NCI-H187 (cell line): ENCODE measurements at places on chromosomes 3 and 15.
A peak's percentile ranks its signal among the peaks of the same experiment; 100 is the strongest.

DNA sequence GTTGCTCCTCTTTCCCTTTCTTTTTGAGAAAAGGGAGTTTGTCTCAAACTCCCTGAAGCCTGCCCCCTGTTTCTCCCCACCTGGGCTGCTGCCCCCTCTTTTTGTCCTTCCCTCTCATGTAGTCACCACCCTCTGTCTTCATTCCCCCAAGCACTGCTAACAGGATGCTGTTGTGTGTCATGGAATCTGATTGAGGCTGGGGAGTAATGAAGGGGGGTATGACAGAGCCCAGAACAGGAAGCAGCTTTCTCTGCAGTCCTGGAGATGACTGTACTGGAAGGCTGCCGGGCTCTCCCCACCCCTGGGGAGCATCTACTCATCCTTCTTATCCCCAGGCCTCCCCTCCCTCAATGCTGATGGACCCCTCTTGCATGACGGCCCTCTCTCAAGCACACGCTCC lies 181.6 kb downstream of the ABHD5 start:
- no peak for DNase-seq

GRCh38 chr15:60721257-60721626 lies 242.3 kb upstream of the ICE2 start:
- DNase-seq: no peak

DNA sequence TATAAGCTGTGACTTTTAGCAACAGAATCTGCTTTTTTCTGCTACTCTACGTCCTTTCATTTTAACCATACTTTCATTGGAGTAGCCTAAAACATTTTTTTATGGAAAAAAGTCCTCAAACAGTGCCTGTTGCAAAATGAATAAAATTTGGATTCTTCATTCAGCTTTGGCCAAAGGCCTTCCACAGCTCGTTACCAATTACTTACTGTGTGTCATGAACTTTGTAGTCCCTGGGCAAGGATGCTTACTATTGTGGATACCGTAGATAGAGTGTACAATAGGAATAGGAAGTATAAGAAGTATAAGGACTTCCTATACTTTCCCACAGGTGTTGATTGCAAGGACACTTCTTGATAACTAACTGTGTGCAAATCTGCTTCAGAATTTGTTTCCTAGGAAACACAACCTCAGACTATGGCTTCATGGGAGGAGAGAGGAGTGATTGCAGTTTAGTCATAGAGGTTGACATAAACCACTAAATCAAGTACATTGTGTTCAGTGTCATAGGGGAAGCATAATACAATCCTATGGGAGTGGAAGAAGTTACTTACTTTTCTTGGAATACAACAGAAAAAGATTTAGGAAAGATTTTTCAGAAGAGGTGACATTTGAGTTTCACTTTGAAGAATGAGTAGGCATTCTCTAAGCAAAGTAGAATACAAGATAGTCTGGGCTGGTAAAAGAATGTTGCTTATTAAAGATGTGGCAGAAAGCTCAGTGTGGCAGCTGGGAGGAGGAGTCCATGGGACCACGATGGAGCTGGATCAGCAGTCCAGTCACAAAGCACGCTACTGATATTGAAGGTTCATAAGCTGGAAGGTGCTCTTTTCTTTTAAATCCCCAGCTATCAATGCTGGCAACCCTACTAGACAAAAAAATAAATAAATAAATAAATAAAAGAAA lies 309.7 kb upstream of the TPRG1 start:
- DNase-seq: no peak

DNA sequence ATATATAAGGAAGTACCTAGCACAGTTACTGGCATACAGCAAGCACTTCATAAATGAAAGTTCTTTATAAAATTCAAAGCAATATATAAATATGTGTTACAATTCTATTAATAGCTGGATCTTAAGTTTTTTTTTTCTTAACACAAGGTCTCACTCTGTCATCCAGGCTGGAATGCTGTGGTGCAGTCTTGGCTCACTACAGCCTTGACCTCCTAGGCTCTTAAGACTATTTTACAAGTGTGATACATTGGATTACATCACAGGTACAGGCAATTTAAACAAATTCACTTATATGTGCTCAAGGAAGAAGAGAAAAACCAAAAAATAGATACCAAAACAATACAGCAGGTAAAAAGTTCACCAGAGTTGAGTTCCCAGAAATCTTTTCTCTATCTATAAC lies 60.6 kb downstream of the ZNF280D start:
- no peak for DNase-seq

DNA sequence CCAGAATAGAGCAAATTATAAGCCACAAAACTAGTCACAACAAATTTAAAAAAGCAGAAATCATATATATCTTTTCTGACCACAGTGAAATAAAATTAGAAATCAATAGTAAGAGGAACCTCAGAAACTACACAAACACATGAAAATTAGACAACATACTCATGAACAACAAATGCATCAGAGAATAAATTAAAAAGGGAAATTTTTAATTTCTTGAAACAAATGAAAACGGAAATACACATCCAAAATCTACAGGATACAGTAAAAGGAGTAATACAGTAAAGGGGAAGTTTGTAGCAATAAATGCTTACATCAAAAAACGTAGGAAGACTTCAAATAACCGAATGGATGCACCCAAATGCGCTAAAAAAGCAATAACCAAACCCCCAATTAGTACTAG lies 19.2 kb downstream of the NME9 start:
- no peak for DNase-seq

DNA sequence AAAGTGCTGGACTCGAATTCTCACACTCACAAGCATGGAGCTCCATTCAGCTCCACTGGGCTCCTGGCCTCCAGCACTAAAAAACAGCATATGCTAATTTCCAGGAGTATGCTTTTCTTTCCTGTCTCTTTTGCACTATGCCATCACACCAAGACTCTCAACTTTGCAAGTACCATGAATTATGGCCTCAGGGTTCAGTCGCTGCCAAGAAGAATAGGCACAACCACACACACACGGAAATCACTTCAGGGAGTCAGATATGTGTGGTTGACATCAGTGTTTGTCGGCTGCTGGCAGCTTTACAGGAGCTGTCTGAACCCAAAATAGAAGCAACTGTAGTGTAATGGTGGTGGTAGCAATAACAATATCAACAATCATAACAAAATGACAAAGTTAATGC lies 305.0 kb upstream of the SLCO3A1 start:
- peak; percentile 47 for DNase-seq

GRCh38 chr3:187491371-187491770 lies 123.2 kb downstream of the RTP4 start:
- no peak for DNase-seq

- peak; percentile 31 for DNase-seq
Measured at GRCh38 chr15:101615986-101616848, 36.0 kb downstream of the TM2D3 start.

DNA sequence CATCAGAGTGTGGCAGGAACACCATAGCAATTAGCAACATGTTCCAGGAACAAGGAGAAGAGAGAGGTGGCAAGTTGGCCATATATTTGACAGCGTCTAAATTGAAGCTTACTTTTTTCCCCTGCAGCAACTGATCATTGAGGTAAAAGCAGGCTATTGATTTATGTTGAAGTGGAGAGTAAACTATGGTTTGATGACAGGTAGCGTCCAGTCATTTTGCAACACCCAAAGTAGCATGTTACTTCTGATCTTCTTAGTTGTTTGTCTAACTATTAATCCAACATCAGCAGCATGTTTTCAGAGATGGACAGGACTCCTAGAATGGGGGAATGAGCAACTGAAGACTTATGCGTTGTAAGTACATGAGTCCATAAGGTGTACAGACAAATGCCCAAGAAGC lies 225.8 kb downstream of the ZPLD1 start:
- no peak for DNase-seq

- DNase-seq: no peak
Measured at GRCh38 chr3:197912741-197913476, 37.1 kb upstream of the RPL35A start.

DNA sequence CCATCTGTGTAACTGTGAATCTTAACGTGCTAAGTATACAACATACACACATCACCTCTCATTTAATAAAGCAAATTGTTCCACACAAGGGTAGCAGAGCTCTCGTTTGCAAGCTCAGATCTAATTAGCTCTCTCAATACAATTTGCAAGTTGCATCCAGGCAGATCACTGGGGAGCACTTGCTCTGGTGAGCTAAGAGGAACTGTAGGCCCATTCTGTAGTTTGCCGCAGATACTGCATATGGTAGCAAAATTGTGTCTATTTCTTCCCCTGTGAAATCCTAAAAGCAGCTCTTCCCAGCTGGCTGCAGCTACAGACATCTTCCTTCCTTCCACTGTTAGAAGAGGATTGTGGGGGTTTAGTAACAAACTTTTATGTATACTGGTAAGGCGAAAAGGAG lies 288.7 kb upstream of the ADAMTS9 start:
- DNase-seq: no peak

- no peak for DNase-seq
Measured at GRCh38 chr3:32865383-32865782, 47.6 kb downstream of the TRIM71 start.

GRCh38 chr15:43518197-43518761 lies 871 bp downstream of the MAP1A start:
- DNase-seq: peak; percentile 41
